ENCODE measurements at places on chromosomes 11 and 22.

- DNase-seq: no peak
Observed at GRCh38 chr22:40766956-40767355, 52.2 kb downstream of the SLC25A17 start.

DNA sequence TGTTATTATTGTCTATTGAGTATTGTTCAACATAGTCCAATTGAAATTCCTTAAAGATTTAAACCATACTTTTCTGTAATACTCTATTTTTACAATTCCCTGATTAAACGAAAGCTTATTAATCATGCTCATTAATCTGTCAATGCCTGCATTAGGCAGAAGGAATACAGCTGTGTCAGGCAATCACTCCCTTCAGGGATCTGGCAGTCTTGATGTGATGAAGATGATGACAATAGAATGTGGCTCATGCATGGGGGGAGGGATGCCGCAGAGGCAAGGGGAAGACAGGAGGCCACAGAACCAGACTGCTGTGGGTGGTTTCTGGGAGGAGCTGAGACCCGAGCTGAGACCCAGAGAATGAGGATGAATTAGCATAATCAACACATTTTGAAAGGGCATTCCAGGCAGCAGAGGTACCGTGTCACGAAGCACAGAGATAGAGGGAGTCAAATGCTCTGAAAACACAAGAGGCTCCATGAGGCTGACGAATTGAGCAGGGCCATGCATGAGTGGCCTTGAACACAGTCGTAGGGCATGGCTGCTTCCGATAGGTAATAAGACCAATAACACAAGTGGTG lies 1075.5 kb downstream of the OPCML start:
- no peak for DNase-seq

GRCh38 chr11:69745201-69745600 lies 29.9 kb downstream of the FGF4 start:
- DNase-seq: no peak

- no peak for DNase-seq
Observed at GRCh38 chr11:103279821-103280220, 170.6 kb downstream of the DYNC2H1 start.

DNA sequence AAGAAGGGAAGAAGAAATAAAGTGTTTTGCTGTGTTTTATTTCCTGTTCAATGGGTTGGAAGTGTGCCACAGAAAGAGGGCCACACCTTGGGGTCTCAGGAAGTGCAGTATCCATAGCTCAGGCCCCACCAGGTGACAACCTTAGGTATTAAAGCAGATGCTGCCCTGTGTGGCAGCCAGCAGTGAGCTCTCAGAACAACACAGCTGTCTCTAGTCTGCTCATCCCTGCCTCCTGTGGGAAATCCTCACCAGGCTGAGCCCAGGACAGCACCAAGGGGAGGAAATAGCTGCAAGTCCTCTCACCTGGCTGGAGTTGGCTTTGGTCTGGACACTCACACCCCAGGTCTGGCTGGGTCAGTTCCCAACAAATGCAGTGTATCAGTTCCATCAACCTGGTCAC lies 25.1 kb downstream of the ARL14EP start:
- no peak for DNase-seq

DNA sequence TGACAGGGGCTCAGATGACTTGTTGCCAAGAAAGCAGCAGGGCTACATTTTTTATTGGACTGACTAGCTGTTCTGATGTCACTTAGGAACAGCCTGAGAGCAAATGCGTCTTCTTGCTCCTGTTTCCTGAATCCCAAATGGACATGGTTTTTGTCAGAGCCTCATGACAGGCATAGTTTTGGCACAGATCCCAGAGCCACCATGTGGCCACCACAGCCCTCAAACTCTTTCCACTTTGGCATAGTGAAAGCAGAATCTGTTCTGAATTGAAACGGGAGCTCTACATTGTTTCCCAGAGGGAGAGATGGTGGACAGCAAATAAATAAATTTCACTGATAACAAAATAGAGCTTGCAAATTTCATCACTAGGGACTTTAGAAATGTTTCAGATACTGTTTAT lies 222.2 kb downstream of the C11orf87 start:
- no peak for DNase-seq

- no peak for DNase-seq
Observed at GRCh38 chr11:120330045-120330444, 4.9 kb downstream of the TLCD5 start.

DNA sequence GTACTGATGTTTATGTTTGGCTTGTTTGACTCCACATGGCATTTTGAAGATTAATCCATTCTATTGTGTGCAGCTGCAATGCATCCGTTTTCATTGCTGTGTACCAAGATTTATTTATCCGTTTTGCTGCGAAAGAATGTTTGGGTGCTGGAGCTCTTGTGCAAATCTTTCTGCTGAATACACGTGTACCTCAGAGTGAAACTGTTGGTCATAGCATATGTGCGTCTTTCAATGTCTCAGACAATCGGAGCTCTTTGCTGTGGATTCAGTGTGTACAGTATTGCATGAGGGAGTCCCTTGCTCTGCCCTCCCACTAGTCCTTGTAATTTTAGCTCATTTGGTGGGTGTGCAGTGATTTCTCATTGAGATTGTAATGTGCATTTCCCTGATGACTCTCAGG lies 545.4 kb downstream of the TBC1D22A start:
- no peak for DNase-seq

DNA sequence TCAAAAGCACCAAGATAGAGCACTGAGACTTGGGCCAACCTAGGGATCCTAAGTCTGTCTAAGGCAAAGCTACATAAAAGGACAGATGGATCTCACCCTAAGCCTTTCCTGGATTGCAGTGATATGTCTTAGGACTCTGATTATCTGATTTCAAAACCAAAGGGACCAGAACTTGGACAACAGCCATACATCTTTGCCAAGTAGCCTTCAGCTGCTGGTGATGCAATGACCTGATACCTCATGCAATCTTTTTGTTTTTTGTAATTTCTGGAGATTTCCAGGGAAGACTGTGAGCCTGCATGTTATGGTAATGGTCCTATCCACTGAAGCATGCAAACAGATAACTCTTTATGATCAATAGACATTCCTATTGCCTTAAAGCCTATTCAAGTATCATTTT lies 230.4 kb upstream of the MTNR1B start:
- DNase-seq: no peak

GRCh38 chr11:1810761-1811160 lies 24.0 kb upstream of the SYT8 start:
- DNase-seq: no peak

- DNase-seq: no peak
Observed at GRCh38 chr11:67626970-67627369, 2.8 kb downstream of the NUDT8 start.

- no peak for DNase-seq
Observed at GRCh38 chr11:104836691-104837090, 61.6 kb downstream of the CASP12 start.

GRCh38 chr11:90204832-90205646 lies 17.8 kb downstream of the CHORDC1 start:
- DNase-seq: no peak

GRCh38 chr11:8168485-8169257 lies at the start of gene RIC3:
RIC3 (minus strand) TSS chr11:8169025; CDS start chr11:8168989, 36 bp downstream.
- DNase-seq: peak; percentile 62

- peak; percentile 58 for DNase-seq
Observed at GRCh38 chr11:128884703-128885338, 6.3 kb upstream of the KCNJ5 start.

GRCh38 chr11:29312812-29313211 lies 704.0 kb downstream of the KCNA4 start:
- DNase-seq: no peak

- no peak for DNase-seq
Observed at GRCh38 chr22:24146791-24147353, 34.4 kb upstream of the SUSD2 start.

DNA sequence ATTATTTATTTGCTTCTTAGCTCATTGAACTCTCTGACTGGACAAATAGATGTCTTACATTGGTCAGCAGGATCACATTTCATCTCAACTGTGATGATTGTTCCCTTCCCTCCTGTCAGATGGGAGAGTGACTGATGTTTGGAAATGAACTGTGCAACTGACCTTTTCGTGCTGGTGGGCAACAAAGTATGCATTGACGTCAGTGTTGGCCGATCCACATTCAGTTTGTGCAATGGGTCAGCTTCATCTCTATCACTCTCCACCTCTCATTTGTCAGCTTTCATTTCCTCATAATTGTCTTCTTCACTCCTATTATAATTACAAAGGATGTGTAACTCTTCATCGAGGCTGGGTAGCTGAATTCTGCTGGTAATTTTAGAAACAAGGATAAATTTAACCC lies 71.3 kb downstream of the PPP2R1B start:
- DNase-seq: no peak

DNA sequence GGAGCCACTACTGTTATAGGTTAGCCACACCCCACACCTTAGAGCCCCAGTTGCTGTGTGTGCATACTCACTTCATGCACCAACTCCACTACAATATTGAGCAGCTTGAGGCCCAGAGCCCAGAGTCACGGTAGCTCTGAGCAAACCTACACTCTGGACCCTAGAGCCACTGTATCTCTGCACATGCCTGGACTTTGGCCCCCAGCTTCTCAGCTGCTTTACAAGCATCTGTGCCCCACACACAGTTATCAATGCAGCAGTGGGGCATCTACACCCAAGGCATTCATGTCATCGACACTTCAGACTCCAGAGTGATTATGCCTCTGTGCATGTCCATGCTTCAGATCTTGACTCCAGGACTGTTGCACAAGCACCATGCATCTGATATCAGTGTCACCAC lies 2.3 kb upstream of the OR5B12 start:
- no peak for DNase-seq

All from stimulated activated naive CD8-positive, alpha-beta T cell treated with anti-CD3 and anti-CD28 coated beads, Interleukin-15, Interleukin-2, amounts not matched to agents 100 U/mL and 50 U/mL, for 24 hours (primary cell).